Stimulated activated CD4-positive, alpha-beta T cell treated with anti-CD3 and anti-CD28 coated beads, Interleukin-1b, Interleukin-23, amount 100 ng/mL, for 4 hours (primary cell): ENCODE measurements at places on chromosomes 6 and 20.

GRCh38 chr6:53896196-53896595, 101.4 kb downstream of the LRRC1 start:
- no peak for DNase-seq

DNA sequence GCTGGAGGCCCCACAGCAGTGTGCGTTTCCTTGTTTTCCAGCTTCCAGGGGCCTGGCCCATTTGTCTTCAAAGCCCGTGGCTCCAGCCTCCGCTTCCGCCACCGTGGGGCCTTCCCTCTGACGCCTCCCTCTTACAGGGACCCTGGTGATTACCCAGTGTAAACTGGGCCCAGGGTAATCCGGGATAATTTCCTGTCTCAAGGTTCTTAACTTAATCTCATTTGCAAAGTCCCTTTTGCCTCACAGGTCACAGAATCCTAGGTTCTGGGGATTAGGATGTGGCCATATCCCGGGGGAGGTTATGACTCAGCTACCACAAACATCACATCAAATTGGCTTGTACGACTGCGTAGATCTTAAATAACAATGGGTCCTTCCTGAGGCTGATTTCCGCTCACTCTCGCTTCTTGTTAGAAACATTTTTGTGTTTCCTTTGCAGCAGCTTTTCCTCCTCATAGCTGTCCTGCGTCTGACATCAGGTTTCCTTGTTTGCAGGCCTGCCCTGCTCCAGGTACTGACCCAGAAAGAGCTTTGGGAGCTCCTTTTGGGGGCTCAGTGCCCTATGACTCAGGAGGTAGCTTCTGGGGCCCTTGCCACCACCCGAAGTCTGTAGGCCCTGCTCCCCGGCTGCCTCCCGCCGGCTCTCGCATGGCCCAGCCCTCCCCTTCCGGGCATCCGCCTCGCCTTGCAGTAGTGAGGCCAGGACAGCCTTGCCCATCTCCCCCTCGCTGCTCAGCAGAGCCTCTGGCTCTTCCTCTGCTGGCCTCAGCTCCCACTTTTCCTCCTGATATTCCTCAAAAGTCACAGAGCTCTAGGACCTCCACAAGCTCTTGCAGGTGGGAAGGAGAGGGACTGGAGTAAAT, 100.5 kb downstream of the ERMARD start:
- DNase-seq = no peak

DNA sequence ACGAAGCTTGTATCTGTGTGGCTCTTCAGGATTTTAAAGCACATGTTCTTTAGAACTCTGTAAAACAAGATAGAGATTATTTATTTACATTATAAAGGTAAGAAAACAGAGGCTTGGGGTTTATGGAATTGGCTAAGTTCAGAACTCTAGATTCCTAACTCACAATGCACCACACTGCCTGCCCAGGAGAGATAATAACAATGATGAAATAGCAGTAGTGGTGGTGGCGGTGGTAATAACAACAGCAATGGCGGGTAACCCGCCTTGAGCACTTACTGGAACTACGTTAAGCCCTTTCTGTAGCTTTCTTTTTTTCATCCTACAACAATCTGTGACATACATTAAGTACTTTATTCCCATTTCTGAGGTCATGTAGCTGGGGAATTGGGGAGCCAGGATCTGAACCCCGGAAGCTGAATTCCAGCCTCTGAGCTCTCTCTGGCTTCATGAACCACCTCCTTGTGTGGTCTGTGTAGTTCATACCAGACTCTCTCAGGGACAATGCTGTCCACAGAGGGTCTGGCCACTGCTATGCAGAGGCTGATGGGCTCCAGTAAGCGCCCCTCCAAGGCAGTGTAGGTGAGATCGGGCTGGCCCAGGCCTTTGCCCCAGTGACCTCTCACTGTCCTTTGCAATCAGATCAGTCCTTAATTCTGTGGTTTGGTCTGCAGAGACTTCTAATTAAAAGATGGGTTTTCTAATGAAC, 260.9 kb downstream of the SLC24A3 start:
- DNase-seq = no peak

DNA sequence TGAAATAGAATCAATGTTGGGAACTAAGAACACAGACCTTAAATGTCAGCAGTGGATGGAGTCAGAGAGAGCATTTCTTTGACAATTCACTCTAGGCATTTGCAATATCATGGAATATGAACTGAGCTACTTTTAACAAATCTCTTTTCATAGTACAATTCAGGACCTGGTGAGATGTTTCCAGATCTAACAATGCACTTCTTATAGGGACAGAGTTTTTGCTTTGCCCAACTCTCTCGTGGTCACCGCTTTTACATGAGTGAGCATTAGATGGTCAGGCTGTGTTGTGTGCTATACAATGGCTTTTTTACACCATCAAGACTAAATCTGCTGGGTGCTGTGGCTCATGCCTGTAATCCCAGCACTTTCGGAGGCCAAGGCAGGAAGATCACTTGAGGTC, 233.6 kb downstream of the ATXN1 start:
- DNase-seq = no peak

GRCh38 chr6:144447472-144447871, 162.3 kb downstream of the UTRN start:
- DNase-seq = no peak

GRCh38 chr6:140858381-140858971, 1274.2 kb upstream of the GJE1 start:
- DNase-seq = no peak

DNA sequence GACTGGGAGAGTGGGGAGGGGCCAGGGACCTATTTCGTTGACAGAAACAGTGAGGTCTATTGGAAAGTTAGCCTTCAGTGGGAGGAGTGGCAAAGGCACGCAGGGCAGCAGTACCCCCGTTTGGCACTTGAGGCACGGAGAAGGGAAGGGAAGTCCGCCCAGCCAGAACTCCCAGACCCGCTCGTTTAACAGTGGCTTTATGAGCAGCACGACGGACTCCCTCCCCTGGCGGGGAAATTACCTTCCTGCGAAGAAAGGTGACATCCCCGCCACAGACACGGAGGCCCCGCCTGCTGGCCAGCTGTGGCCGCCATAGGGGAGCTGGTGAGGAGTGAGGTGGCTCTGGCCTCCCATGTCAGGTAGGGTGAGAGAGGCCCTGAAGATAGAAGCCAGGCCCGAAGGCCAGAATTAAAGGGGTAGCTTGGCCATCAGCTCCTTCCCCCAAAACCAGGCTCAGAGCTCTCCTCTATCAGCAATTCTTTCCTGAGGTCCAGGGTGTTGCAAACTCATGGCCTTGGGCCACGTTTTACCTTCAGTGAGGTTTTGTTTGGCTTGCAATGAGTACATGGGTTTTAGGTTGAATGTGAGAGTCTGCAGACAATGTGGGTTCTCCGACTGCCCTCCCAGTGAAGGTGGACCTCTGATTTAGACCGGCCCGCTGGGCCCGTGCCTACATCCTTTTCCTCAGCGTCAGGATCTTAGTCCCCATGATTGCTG, 123.7 kb downstream of the MRPL14 start:
- DNase-seq = no peak

DNA sequence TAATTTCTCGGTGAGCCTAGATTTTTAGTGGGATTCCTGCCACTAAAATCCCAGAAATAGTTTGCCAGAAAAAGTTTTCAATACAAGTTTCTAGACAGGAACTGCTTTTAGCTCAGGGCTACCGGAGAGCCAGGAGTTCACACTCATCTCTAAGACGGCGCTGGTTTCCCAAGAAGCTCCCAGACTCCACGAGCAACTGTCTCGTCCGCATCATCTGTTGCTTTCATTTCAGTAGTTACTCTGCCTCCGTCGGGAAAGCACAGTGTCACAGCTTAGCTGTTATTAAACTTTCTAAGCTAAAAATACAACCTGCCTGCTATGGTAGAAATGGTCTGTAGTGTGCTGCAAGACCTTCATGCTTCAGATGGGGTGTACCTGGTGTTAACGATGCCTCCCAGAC, 197.3 kb upstream of the SNX9 start:
- DNase-seq = no peak

DNA sequence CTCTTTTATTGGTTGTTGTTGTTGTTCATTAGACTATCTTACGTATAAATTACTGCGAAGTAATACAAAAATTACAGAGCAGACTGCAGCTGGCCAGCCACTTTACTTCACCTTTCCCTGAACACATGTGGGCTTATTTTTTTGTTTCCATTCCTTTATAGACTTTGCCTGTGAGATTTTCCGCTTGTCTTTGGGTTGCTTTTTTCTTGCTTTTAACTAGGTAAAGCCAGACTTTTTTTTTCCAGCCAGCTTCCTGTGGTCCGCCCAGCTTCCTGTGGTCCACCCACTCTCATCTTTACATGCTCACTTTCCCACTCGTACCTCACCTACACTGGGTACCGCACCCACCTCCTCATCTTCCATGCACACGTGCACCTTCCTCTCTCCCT, 79.0 kb downstream of the IPCEF1 start:
- peak; percentile 38 for DNase-seq

- no peak for DNase-seq
Measured at GRCh38 chr6:46016063-46016608, 476 bp upstream of the CLIC5 start.

GRCh38 chr20:17969884-17970409, 1.1 kb downstream of the MGME1 start:
- DNase-seq = no peak

DNA sequence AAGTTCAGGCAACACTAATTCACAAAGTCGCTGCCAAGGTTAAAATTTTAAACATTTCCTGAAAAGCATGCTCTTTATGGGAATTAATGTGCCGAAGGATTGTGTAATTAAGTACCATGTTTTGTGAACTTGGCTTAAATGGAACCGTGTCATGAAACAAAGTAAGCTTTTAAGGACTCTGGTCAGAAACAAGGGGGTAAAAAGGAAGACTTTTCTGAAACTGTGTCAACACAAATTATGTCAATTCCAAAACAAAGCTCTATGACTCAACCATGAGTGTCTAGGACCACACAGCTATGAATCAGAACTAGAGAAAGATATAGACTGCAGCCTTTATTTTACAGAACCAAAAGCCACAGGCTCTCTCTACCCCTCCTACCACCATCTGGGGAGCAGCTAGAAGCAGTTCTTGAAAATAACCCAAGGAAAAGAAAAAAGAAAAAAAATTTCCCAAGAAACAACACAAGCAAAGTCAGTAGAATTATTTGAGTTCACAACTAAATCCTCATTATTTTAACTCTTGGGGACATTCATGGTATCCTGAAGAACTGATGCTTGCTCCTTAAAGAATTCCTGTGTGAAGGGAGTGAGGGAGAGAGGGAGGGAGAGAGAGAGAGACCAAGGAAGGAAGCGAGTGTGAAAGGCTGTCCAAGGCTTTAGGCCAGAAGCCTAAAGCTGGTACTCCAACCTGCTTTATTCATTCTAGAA, 81.9 kb downstream of the ZMYND8 start:
- no peak for DNase-seq

- DNase-seq = no peak
Measured at GRCh38 chr20:33859751-33860150, 48.6 kb downstream of the CHMP4B start.

DNA sequence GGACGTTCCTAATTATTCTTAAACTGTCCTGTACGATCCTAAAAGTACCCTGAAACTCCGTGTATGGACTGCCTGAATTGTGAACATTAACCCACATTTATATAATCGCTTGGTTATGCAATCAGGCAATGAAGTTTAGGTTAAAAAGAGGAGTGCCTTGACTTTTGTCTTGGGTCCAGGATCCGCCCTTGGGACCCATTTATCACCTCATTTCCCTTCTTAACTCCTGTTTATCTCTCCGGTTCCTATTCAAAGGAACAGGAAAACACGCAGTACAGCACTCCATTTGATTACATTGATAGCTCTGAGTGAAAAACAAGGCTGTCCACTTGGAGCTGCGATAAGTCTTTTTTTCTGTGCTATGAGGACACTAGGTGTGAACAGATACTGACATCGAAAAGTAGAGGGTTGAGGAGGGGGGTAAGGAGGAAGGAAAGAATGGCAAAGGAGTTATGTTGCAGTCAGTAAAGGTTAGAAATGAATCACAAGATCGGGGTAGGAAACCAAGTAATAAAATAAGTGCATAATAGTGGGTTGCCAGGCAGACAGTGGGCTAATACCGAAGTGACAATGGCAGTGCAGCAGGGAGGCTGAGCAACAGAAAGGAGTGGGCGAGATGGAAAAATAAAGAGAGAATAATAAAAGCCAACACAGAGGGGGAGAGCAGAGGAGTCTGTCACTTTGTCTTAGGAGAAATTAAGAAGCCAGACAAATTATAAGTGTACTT, 15.9 kb upstream of the PCK1 start:
- no peak for DNase-seq

GRCh38 chr6:90169374-90169773, 127.3 kb downstream of the BACH2 start:
- no peak for DNase-seq

- DNase-seq = no peak
Measured at GRCh38 chr6:130000526-130001421, 17.6 kb upstream of the L3MBTL3 start.

DNA sequence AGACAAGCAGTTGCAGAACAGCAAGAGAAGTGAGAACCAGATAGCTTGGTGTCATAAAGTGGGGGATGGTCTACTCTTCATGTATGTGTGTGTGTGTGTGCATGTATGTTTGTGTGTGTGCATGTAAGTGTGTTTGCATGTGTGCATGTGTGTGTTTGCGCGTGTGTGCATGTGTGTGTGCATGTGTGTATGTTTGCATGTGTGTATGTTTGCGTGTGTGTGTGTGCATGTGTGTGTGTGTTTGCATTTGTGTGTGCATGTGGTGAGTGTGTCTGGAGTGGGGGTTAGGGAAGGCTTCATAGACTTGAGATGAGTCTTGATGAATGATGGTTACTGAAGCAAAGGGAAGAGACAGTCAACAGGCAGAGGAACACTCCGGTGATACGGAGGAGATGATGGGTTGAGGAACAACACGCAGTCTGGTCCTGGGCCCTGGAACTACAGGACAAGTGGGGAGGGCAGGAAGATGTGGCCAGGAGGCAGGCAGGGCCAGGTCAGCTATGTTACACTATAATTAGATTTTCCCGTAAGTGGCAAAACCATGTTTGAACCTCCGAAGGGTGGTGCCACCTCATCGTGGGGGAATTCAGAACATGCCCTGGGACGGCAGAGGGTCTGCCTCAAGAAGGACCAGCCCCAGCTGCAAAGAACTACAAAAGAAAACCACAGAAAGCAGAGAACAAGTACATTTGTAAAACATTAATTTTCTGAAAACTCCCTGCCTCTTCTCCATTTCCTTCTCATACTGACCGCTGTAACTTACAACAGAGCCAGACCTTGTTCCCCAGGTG, 38.7 kb upstream of the PDE10A start:
- DNase-seq = no peak

- DNase-seq = no peak
Measured at GRCh38 chr6:121759370-121759769, 323.9 kb downstream of the GJA1 start.

DNA sequence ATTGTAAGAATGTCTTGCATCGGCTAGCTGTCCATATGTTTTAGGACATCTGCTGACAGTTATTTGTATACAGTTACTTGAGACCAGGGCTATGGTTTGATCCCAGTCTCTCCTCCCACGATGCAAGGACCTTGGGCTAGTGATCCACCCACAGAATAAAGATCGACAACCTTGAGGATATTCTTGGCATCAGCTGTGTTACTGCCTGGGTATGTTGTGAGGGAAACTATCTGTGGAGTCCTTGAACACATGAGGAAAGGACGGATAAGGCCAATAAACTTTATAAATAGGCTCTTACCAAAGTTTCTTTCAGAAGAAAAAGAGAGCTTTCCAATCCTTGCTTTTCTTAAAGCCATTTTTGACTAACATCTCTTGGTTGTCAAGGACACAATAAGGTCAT, 70.8 kb upstream of the HEY2 start:
- no peak for DNase-seq
